ENCODE measurements at places on chromosomes 13 and 19. TPM values are rescaled to one million over a fixed set of nuclear protein-coding genes. Genes with fewer than 3 reads are reported as not detected.

Gene GPR18
- 8.4 TPM for total RNA-seq

Gene CCNA1
- total RNA-seq = 4.3 TPM

Gene ZNF486
- 4.2 TPM for total RNA-seq

Gene MIER2
- total RNA-seq = 30.5 TPM

Gene KLK4
- total RNA-seq = not detected

Gene KASH5
- 0.14 TPM for total RNA-seq

Gene SIGLEC12
- total RNA-seq = 4.5 TPM

Gene MCF2L
- total RNA-seq = 0.23 TPM

Gene TMPRSS9
- not detected for total RNA-seq

Gene CDX2
- not detected for total RNA-seq

Gene DLL3
- 1.6 TPM for total RNA-seq

Gene ACP7
- not detected for total RNA-seq

Gene ADM5
- total RNA-seq = 7.2 TPM

Gene IGFL2
- total RNA-seq = 0.46 TPM

Gene CAPN12
- total RNA-seq = 3.6 TPM

Gene ZNF611
- total RNA-seq = 15.6 TPM

Gene DNAAF3
- total RNA-seq = 0.23 TPM

Gene FBL
- total RNA-seq = 547 TPM

Gene ZNF813
- total RNA-seq = 3.4 TPM
